Stimulated activated CD8-positive, alpha-beta memory T cell treated with anti-CD3 and anti-CD28 coated beads, Interleukin-7, amount 100 ng/mL, for 48 hours (primary cell): ENCODE measurements at places on chromosomes 7 and 10.

DNA sequence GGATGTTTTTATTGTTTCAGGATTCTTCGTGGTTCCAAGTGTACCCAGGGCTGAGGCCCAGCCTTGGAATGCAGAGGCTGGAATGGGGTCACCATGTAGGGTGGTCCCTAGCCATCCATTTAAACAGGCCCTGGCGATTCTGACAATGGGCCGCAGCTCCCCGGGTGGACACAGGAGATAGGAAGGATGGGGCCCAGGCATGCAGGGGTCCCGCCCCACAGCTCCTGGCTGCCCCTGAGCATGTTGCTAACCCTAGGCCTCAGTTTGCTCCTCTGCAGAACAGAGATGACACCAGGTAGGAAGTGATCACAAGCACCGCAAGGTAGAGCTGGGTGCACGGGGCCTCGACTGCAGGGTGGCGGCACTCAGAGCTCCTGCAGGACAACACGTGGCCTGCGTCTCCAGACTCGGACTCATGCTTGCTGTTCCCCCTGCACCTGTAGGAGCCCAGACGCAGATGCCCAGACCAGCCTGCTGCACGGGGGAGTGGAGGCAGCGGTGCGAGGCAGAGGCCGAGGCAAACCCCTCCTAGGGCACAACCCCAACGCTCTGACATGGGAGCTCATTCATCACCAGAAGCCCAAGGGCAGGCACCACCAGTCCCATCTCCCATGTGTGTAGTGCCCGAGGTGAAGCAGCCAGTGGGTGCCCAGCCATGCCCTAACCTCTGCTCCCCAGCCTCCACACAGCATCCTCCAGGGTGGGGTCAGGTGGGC lies 25.5 kb downstream of the VIPR2 start:
- no peak for DNase-seq

DNA sequence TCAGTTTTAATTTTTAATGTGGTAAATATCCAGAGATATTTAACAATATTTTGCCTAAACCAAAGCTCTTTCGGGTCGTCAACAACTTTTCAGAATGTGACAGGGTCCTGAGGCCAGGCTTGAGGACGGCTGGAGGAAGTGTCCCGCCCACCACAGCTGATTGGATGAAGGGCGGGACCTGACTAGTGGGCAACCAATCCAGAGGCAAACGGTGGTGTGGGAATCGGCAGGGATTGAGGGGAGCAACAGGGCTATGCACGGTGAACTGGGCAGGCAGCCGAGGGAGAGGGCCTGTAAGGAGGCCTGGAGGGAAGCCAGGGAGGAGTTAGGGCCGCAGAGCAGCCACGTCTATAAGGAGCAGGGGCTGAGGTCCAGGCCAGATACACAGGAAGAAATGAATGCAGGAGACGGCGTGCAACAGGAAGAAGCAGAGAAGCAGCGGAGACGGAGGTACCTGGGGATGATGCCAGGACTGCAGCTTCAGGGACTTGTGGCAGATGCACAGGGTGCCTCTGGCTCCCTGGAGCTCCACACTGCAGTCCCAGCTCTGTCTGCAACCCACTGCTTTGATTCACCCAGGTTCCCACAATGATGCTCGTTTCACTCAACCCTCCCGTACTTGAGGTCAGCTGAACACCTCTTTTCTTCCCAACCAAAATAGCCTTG lies 46.1 kb upstream of the ZMIZ1 start:
- DNase-seq, result no peak

DNA sequence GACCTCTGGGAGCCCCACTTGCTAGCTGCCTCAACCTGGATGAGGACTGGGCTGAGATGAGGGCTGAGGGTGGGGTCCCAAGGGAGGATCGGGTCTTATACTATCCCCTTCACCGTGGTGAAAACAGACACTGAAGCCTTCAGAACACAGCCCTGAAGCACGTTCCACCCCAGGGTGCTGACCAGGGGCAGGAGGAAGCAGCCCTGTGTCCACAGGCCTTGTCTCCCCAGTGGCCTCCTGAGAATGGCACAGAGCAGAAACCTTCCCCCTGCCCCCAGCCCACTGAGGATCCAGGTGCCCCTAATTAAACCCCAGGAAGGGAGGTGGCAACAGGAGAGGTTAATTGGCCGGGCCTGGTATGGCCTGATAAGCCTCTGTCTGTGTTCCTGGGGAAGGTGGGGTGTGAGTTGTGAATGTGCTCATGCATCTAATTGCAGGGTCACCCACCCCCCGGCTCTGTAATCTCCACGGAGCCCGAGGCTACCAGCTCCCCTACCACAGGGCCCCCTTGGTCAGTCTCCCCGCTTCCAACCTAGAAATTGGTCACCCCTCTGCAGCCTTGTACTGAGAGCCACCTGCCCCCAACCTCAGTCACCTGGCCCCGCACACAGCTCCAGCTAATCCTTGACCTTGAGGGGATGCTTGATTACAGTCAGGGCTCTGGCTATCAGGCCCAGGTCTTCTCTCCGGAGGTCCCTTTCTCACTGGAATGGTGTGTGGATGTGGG lies 159.0 kb upstream of the UNC5B start:
- no peak for DNase-seq

DNA sequence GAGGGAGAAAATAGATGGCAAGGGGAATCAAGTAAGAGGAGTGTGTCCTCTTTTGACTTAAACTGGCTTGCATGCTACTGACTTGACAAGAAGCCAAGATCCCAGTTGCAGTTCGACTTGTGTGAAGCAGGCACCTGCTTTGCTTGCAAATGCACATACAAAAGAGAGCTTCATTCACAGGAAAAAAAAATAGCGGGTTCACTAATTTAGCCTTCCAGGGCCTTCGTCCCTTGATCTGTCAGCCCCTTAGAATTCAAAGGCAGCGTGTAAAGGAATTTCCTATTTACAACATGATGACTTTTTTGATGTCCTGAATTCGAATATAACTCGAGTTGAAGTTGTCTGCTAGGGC lies 192.1 kb downstream of the CELF2 start:
- DNase-seq, result no peak

- no peak for DNase-seq
Observed at GRCh38 chr7:107234436-107234835, 65.6 kb downstream of the HBP1 start.

GRCh38 chr10:24791084-24791726 lies 67.5 kb upstream of the ARHGAP21 start:
- DNase-seq, result no peak

DNA sequence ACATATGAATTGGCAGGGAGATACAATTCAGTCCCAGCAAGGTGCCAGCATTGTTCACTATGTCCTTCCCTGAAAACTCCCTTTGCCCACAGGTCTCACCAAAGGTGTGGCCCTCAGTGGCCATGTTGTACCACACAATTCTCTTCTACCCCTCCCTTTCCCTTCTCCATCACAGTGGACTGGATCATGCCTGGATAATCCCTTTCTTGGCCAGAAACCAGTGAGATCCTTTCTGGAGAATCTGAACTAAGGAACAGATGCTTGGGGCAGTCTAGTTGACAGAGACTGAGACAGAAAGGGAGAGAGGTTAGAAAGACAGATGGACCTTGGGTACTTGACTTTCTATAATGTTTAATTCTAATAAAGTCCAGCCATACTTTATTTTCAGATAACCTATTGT lies 9.5 kb downstream of the NMT2 start:
- no peak for DNase-seq

- no peak for DNase-seq
Observed at GRCh38 chr10:126212738-126213137, 175.5 kb downstream of the ADAM12 start.

DNA sequence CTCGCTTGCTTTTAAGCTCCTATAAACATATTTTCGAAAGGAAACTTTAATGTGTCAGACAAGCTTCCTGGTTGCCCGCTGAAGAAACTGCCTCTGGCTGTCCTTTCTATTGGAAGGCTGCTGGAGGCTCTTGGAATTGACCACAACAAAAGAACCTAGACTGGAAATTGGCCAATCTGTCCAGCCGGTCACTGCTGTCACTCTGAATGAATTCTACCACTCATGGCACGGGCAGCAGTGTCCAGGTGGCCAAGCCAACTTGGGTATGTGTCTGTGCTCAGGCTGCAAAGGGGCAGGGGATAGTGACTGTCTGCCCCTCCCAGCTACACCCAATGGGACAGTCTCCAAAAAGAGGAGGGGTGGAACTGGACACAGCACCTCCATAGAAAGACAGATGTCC lies 57.6 kb downstream of the CDH23 start:
- no peak for DNase-seq

- no peak for DNase-seq
Observed at GRCh38 chr10:43230909-43231522, 35.8 kb downstream of the RASGEF1A start.

DNA sequence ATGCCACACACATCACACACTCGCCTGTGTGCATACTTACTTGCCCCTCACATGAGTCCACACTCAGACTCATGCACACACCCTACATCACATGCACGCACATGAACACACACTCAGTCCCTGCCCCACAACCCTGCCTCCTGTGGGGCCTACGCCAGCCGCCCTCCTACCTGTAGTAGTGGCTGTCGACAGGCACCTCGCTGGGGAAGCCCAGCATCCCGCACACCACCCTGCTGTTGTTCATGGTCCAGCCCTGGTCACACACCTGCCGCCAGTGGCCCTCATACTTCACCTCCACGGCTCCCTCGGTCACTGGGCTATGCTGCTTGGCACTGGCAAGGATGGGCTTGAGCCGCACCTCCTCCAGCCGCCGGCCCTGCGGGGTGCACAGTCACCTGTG lies 7.2 kb downstream of the LOXL4 start:
- no peak for DNase-seq

- DNase-seq, result no peak
Observed at GRCh38 chr7:129779602-129780256, 168.2 kb downstream of the NRF1 start.

- DNase-seq, result no peak
Observed at GRCh38 chr7:13850185-13850752, 139.2 kb downstream of the ETV1 start.
